Bladder microvascular endothelial cell (primary cell): ENCODE measurements at places on chromosomes 1 and 21. TPM values are rescaled to one million over a fixed set of nuclear protein-coding genes. Genes with fewer than 3 reads are reported as not detected.

The WNT4 gene
- total RNA-seq, result 0.25 and 0.32 TPM in 2 replicates

The UBL4B gene
- not detected in 2 replicates for total RNA-seq

The DCLRE1B gene
- 2.1 and 3.2 TPM in 2 replicates for total RNA-seq

The VPS72 gene
- 51.0 and 52.4 TPM in 2 replicates for total RNA-seq

The VWA1 gene
- 19.4 and 34.7 TPM in 2 replicates for total RNA-seq

The GPBP1L1 gene
- 71.1 and 105 TPM in 2 replicates for total RNA-seq

The SYPL2 gene
- total RNA-seq, result 0.13 TPM in 1 of 2 replicates, not detected in the other

The LAPTM5 gene
- 11.2 and 74.1 TPM in 2 replicates for total RNA-seq

The CCDC24 gene
- total RNA-seq, result 1.5 and 2.4 TPM in 2 replicates

The ISG15 gene
- total RNA-seq, result 87.4 and 256 TPM in 2 replicates

The PAFAH2 gene
- 3.6 and 17.9 TPM in 2 replicates for total RNA-seq

The SPRR2A gene
- not detected in 2 replicates for total RNA-seq

The SMIM1 gene
- total RNA-seq, result 0.44 and 0.49 TPM in 2 replicates

The SLAMF9 gene
- not detected in 2 replicates for total RNA-seq

The PGD gene
- total RNA-seq, result 70.9 and 74.0 TPM in 2 replicates

The SPAG17 gene
- 0.06 TPM in 1 of 2 replicates, not detected in the other for total RNA-seq

The KRTAP19-1 gene
- not detected in 2 replicates for total RNA-seq
